ENCODE measurements at places on chromosomes 5 and 9.

DNA sequence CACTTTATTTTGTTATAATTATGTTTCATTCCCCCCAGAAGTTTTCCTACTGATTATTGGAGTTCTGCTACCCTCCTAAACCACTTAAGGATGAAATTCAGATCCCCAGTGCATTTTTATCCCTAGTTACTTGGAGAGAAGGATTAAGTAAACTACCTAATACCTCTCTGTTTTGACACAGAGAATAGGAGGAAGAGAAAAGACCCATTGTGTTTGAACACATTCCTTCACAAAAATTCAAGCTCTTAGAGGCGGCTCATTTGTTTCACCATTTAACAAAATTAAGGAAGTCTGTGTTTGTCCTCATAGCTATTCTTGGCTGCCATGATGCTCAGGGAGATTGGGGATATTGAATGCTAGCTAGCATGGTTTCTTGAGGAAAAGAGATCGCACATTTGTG lies 492.6 kb downstream of the EBF1 start:
- no peak for DNase-seq

DNA sequence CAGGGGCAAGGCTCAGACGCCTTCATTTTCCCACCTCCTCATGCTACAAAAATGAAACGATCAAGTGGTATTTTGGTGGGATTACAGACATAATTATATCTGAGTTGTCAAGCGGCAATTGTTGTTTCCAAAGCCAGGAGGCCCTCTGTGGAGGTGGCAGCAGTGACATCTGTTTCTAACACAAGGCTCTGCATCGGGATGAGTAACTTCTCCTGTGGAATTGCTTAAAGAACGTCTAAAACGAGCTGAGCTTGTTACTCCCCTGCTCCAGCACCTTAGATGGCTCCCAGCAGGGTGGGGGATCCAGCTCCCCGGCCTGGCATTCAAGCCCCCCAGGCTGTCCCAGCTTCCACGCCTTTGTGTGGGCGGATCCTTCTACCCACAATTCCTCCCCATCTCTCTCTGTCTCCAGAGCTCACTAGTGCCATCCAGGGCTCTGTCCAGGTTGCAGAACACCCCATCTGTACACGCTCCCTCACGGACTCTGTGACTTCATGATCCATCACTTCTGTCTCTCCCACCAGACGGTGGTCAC lies 36.8 kb downstream of the DAB2IP start:
- no peak for DNase-seq

GRCh38 chr9:13719981-13720676 lies 440.6 kb upstream of the MPDZ start:
- no peak for DNase-seq

GRCh38 chr9:5460157-5460556 lies 9.8 kb downstream of the CD274 start:
- no peak for DNase-seq

DNA sequence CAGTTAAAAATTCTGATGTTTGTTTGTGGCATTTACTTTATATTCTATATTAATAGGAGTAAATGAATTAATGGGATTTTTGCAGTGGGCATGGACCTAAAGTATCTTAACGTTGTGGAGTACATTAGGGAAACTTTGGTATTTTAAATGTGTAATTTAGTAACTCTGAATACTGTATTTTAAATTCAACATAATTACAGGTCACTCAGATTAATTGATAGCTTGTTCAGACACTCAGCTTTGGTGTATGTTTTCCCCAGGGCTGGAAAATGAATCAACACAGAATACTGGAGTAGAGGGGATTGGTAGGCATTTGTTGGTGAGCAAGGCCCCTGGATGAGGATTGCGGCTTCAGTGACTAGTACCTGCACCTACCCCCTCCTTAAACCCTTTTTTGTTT lies 117.5 kb downstream of the TRIO start:
- no peak for DNase-seq
